ENCODE measurements at places on chromosomes 16 and 17.
A peak's percentile ranks its signal among the peaks of the same experiment; 100 is the strongest.

- H3K4me1 ChIP-seq: peaks cover 67% of the 10 kb centered on the region
- no peak overlapping the region for H3K4me3 ChIP-seq
- no peak overlapping the region for H3K27ac ChIP-seq
- H3K36me3 ChIP-seq: peaks cover 26% of the 10 kb centered on the region
These were observed 36.4 kb upstream of the CDC42EP4 start for GRCh38 chr17:73348018-73348828.

DNA sequence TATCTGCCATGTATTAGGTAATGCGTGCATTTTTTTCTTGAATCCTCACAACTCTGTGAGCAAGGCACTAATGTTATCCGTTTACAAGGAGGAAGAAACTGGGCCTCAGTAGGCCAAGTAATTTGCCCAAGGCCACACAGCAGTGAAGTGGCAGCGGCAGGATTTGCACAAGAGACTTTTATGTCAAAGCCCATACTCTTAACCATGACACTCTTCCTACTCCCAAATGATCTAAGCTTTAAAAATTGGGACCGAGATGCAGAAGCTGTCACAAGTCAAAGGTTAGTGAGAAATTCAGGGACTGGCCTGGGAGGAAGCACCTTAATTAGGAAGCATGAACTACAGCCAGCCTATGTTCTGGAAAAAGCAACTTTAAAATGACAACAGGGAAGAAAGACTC lies 10.7 kb downstream of the MAP3K14 start:
- H3K4me1 ChIP-seq: peaks cover 27% of the 10 kb centered on the region
- no peak for DNase-seq

GRCh38 chr17:58172369-58173071 lies 5.7 kb downstream of the OR4D2 start:
- peaks cover 83% of the 10 kb centered on the region for H3K27me3 ChIP-seq
- no peaks in the 10 kb centered on the region for H3K4me1 ChIP-seq
- H3K27ac ChIP-seq: no peak overlapping the region
- H3K4me3 ChIP-seq: no peak overlapping the region
- H3K36me3 ChIP-seq: no peaks in the 10 kb centered on the region
- no peak for DNase-seq

DNA sequence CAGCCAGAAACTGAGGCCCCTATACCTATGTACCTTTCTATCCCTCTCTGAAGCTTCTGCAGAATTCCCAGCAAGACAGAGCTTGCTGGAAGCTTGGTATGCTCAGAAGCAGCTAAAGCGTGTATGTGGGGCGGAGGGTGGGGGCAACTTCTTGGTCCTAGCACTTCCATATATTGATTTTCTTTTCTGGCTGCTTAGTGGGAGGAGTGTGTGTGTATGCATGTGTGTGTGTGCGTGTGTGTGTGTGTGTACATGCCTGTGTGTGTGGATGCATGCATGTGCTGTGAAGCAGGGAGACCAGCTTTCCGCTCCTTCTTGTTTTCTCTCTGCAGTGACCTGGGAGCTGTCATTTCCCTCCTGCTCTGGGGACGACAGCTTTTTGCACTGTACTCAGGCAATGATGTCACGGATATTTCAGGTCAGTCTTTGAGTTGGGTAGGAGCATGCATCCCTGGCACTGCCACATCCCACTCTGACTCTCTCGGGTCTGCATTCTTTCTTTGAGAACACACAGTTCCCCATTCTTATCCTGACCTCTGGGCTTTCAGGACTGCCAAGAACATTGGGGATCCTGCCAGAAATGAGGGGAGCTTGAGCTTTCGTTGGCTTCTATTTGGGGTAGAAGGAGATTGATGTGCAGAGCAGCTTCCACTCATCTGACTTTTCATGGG lies 10.7 kb downstream of the HPR start:
- peaks cover 22% of the 10 kb centered on the region for H3K4me1 ChIP-seq
- H3K27ac ChIP-seq: no peak overlapping the region
- no peak overlapping the region for H3K4me3 ChIP-seq
- H3K27me3 ChIP-seq: peaks cover 14% of the 10 kb centered on the region
- H3K36me3 ChIP-seq: no peaks in the 10 kb centered on the region

- H3K36me3 ChIP-seq: no peaks in the 10 kb centered on the region
- peaks cover 51% of the 10 kb centered on the region for H3K4me1 ChIP-seq
- H3K27me3 ChIP-seq: peaks cover 64% of the 10 kb centered on the region
- no peak overlapping the region for H3K27ac ChIP-seq
- H3K4me3 ChIP-seq: no peak overlapping the region
- DNase-seq: no peak
These were observed 17.5 kb upstream of the RPTOR start for GRCh38 chr17:80527016-80527645.

GRCh38 chr17:16516594-16517051 lies 24.6 kb upstream of the LRRC75A start:
- H3K4me3 ChIP-seq: peak overlapping the region; percentile 68
- H3K27ac ChIP-seq: no peak overlapping the region
- H3K4me1 ChIP-seq: peaks cover 32% of the 10 kb centered on the region
- H3K27me3 ChIP-seq: peaks cover 13% of the 10 kb centered on the region
- no peaks in the 10 kb centered on the region for H3K36me3 ChIP-seq
- DNase-seq: peak; percentile 23

- no peaks in the 10 kb centered on the region for H3K36me3 ChIP-seq
- DNase-seq: no peak
- H3K4me1 ChIP-seq: no peaks in the 10 kb centered on the region
- no peak overlapping the region for H3K4me3 ChIP-seq
- H3K27me3 ChIP-seq: peaks cover 3% of the 10 kb centered on the region
These were observed 146.2 kb upstream of the ZKSCAN2 start for GRCh38 chr16:25403852-25404251.

GRCh38 chr17:80603396-80603795 lies 58.8 kb downstream of the RPTOR start:
- H3K4me1 ChIP-seq: peaks cover 38% of the 10 kb centered on the region
- peaks cover 46% of the 10 kb centered on the region for H3K36me3 ChIP-seq

- no peak for DNase-seq
- peaks cover 21% of the 10 kb centered on the region for H3K4me1 ChIP-seq
- peaks cover 33% of the 10 kb centered on the region for H3K27me3 ChIP-seq
- H3K27ac ChIP-seq: no peak overlapping the region
- no peaks in the 10 kb centered on the region for H3K36me3 ChIP-seq
- no peak overlapping the region for H3K4me3 ChIP-seq
These were observed 4.4 kb downstream of the TMC8 start for GRCh38 chr17:78134899-78135385.

GRCh38 chr17:40932608-40933007 lies 4.8 kb downstream of the KRT23 start:
- DNase-seq: no peak
- no peak overlapping the region for H3K4me3 ChIP-seq
- peaks cover 11% of the 10 kb centered on the region for H3K4me1 ChIP-seq
- H3K27ac ChIP-seq: no peak overlapping the region
- peaks cover 3% of the 10 kb centered on the region for H3K27me3 ChIP-seq
- no peaks in the 10 kb centered on the region for H3K36me3 ChIP-seq

GRCh38 chr17:60656499-60656898 lies 21.2 kb upstream of the BCAS3 start:
- H3K27ac ChIP-seq: peak overlapping the region; percentile 60
- no peaks in the 10 kb centered on the region for H3K27me3 ChIP-seq
- H3K4me1 ChIP-seq: no peaks in the 10 kb centered on the region
- H3K36me3 ChIP-seq: peaks cover 85% of the 10 kb centered on the region
- H3K4me3 ChIP-seq: no peak overlapping the region

DNA sequence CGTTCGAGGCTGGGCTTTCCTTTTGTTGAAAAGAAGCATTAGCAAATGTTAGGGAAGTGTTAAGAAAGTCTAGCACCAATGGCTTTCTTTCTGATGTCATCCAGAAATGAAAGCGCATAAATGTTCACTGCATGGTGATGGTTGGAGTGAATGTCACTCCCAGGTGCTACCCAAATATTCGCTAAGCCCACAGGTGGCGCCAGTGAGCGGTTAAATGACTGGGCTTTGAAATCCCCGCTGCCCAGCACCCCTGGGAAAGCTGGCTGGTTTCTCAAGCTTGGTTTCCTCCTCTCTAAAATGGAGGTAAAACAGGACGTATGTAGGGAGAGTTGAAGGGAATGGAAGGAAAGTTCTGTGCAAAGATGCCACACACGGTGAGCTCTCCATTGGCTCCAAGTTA lies 104.4 kb downstream of the IRX5 start:
- H3K4me3 ChIP-seq: no peak overlapping the region
- H3K36me3 ChIP-seq: no peaks in the 10 kb centered on the region
- H3K27ac ChIP-seq: no peak overlapping the region

DNA sequence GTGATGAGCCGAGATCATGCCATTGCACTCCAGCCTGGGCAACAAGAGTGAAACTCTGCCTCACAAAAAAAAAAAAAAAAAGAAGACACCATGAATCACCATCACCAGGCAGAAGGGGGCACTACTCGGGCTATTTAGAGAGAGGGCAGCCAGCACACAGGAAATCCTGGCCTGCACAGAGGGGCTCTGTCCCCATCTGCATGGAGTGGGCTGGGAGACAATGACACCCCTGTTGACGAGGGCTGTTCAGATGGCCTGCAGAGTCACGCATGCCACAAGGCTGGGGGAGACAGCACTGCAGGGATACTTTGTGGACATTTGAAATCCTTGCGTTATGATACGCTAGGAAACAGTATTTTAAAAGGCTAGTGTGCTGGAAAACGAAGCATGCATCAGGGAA lies 48.3 kb downstream of the CUEDC1 start:
- peaks cover 4% of the 10 kb centered on the region for H3K27me3 ChIP-seq
- DNase-seq: no peak
- no peaks in the 10 kb centered on the region for H3K36me3 ChIP-seq

DNA sequence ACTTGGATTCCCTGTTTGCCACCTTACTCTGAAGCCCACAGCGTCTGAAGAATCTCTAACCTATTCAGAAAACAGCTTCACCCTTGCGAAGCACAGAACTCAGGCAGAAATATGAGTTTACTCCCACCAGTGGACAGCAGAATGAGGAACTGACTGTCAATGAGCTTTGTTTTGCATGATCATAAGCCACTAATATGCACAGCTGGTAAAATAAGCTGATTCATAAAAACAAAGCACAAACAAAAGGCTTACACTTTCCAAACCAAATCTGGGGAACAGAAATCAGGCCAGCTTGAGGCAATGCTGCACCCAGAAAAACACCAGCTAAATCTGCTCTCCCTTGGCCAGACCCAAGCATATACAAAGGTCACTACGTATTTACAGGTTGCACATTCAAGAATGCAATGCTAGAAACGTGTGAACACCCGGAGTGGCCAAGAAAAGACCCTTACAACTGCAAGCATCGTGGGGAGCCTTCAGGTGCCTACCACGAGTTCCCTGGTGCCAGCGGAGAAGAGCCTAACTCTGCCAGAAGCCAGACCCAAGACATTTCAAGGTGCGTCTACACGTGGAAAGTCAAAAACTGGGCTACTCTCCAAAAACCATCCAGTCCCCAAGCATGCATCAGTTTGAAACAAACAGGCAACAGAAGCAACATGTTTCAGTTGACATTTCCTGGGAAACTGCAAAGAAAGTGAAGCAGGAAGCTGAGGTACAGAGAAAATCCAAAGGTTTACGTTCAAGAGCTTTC lies 207.1 kb downstream of the ZFHX3 start:
- peaks cover 3% of the 10 kb centered on the region for H3K27me3 ChIP-seq
- H3K36me3 ChIP-seq: peaks cover 8% of the 10 kb centered on the region
- peaks cover 65% of the 10 kb centered on the region for H3K4me1 ChIP-seq
- no peak for DNase-seq

DNA sequence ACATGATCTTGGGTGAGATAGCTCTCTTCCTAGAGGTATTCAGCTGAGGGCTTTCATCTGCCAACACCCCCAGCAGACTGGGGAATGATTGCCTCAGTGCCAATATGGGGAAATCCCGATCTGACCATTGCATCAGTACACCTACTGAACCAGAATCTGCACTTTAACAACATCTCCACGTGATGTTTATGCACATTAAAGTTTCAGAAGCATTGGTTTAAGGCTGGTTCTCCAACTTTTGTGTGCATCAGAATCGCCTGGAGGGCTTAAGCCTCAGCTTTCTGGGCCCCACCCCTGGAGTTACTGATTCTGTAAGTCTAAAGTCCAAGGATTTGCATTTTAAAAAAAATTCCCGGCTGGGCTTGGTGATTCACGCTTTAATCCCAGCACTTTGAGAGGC lies 123.6 kb upstream of the MED13 start:
- H3K4me3 ChIP-seq: no peak overlapping the region
- H3K27me3 ChIP-seq: no peaks in the 10 kb centered on the region
- no peaks in the 10 kb centered on the region for H3K36me3 ChIP-seq
- no peak for DNase-seq
- H3K4me1 ChIP-seq: peaks cover 45% of the 10 kb centered on the region
- H3K27ac ChIP-seq: no peak overlapping the region

- peak overlapping the region; percentile 87 for H3K27ac ChIP-seq
- peaks cover 3% of the 10 kb centered on the region for H3K27me3 ChIP-seq
- DNase-seq: no peak
- H3K4me1 ChIP-seq: peaks cover 18% of the 10 kb centered on the region
These were observed 19.3 kb downstream of the PLD6 start for GRCh38 chr17:17186551-17187505.

DNA sequence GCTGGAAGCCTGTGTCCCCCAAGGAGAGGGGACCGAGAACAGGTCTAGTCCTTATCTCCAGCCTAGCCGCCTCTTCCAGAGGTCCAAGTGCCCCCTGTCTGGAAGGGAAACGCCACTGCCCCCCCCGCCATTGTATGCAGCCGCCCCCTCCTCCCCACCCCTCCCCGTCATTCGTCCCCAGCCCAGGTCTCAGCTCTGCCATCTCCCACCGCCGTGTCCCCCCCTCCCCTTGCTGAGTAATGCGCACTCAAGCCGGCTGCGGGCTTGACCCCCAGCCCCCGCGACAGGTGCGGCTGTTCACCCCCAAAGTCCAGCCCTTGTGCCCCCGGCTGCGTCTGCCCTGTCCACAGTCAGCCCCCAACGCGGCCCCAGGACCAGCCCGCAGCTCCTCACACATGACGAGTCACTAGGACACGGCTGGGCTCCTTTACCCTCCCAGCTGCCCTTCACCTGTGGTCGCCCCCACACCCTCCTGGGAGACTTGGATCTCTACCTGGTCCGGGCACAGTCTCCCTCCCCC lies 622 bp downstream of the GPRC5B start:
- no peak overlapping the region for H3K27ac ChIP-seq
- H3K4me3 ChIP-seq: peak overlapping the region; percentile 90
- peaks cover 30% of the 10 kb centered on the region for H3K4me1 ChIP-seq
- DNase-seq: peak; percentile 46
- peaks cover 2% of the 10 kb centered on the region for H3K27me3 ChIP-seq

DNA sequence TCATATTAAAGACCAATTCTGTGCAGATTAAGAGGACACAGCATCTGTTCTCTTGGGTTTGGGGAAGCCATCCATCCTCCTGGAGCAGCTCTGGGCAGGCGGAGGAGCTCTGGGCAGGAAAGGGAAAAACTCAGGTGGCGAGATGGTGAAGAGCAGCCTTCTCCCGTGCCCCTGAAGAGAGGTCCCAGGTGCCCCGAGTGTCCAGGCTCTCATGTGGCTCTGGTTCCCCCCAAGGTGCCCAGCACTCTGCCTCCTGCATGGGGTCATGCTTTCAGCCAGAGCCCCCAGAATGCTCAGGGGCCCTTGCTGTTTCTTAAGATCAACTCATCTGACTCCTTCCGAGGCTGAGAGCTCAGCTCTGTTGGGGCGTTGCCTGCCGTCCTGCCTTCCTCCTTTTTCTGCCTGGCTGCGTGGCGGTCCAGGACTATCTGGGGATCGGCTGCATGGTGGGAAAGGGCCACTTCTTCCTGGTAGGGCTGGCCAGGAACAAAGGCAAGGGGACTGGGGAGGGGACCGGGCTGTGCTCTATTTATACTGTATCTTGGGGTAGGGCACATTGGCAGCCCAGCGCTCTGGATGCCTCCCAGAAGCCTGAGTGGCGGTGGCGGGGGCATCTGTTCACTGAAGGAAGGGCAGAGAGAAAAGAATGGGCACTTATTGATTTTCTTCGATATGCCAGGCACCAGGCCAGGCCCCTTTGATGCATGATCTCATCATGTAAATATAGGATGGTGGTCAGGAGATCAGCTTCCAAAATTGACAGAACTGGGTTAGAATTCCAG lies 103.2 kb upstream of the SDK2 start:
- no peak overlapping the region for H3K4me3 ChIP-seq
- H3K36me3 ChIP-seq: no peaks in the 10 kb centered on the region
- DNase-seq: no peak
- H3K27ac ChIP-seq: no peak overlapping the region
